A673 (cell line): ENCODE measurements at places on chromosomes 4 and X.

DNA sequence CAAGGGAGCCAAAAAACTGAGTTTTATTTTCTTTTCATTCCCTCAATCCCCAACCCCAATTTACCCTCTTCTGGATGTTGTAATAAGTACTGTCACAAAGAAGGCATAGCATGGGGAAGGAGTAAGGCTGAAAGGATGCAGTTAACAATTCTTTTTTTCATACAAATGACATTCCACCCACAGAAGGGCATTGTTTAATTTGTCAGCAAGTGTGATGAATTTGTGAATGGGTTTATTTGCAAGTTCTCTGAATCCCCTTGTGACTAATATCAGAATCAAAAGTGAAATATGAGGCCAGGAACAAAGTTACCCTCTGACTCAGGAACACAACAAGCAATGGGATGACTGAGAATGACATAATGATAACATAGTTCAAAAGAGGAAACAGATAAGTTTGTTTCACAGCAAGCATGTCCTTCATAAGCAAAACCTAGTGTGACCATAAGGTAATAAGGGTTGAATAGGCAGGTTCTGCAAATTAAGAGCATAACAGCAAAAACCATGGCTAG lies 2.1 kb downstream of the GEMIN8 start:
- peaks cover 9% of the 10 kb centered on the region for H3K4me1 ChIP-seq
- DNase-seq: peak; percentile 29

DNA sequence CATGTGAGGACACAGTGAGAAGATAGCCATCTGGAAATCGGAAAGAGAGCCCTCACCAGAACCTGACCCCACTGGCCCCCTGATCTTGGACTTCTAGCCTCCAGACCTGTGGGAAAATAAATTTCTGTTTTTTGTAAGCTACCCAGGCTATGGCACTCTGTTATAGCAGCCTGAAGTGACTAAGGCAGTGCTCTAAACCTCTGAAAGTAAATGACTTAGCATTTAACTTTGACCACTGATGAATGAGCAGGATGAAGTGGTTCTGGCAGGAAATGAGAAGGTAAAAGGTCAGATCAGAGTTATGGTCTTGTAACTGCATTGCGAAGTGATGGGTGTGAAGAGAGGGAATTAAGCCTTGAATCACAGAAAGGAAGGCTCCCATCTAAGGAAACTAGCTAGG lies 17.0 kb downstream of the GPAT3 start:
- H3K27ac ChIP-seq: no peak overlapping the region
- peaks cover 6% of the 10 kb centered on the region for H3K4me1 ChIP-seq
- H3K36me3 ChIP-seq: no peaks in the 10 kb centered on the region
- no peak overlapping the region for H3K4me3 ChIP-seq
- DNase-seq: no peak

DNA sequence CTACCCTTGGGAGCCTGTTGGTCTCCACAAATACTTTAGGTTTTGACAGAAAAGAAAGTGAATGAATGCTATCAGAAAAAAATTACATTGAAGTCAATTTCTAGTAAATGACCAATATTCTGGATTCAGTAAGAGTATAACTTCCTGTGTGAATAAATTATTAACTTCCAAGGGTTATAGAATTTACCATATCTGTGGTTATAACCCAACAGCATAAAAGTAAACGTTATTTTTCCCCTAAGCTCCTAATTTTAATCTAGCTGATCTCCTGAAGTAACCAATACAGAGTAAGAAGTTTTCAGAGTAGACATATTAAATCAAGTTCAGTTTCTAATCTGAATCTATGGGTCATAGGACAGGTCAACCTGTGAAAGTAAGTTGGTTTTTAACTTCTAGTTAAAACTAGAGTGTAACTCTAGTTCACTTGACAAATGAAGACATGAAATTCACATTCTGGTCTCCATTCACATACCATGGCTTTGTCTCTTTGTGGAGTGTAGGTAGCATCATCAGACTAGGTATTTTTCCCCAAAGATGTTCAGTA lies 22.8 kb downstream of the DTHD1 start:
- no peak overlapping the region for H3K4me3 ChIP-seq
- no peaks in the 10 kb centered on the region for H3K4me1 ChIP-seq
- no peaks in the 10 kb centered on the region for H3K36me3 ChIP-seq
- no peaks in the 10 kb centered on the region for H3K27me3 ChIP-seq
- DNase-seq: no peak

- H3K36me3 ChIP-seq: no peaks in the 10 kb centered on the region
- no peak for DNase-seq
- no peaks in the 10 kb centered on the region for H3K27me3 ChIP-seq
- no peak overlapping the region for H3K4me3 ChIP-seq
These were observed 11.0 kb downstream of the LNX1 start for GRCh38 chr4:53580274-53580673.

DNA sequence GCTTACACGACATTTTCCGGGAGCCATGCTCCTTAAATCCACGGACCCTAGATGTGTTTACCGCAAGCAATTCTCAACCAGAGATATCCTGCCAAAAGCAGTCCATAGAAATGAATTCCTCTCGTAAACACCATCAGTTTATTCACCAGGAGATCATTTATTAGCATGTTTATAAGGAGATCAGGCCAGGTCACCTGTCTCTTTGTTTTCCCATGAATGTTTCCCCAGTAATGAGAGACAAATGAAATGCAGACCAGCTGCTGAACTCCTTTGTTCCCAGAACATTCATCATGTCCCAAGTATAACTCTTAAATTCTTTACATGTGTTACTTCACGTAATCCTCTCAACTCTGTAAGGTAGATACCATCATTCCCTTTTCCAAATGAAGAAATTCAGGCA lies 137.1 kb downstream of the DDX53 start:
- no peaks in the 10 kb centered on the region for H3K4me1 ChIP-seq
- no peaks in the 10 kb centered on the region for H3K36me3 ChIP-seq
- no peak overlapping the region for H3K27ac ChIP-seq

DNA sequence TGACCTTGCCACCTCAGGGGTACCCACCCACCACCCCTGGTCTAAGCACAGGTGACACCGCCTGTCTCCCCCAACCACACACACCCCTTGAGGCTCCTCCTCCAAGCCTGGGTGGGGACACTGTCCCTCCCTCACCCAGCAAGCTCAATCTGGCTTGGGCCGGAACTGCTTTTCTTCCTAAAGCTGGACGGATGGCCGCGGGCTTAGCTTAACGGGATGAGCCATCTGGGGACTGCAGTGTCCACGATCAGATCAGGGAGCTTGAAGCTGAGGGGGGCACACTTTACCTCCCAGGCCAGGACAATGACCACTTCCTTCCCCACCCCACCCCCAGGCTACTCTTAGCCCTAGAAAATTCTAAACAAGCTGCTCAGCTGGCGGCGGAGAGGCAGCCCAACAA lies 1.0 kb upstream of the SLC6A8 start:
- H3K27me3 ChIP-seq: no peaks in the 10 kb centered on the region
- H3K36me3 ChIP-seq: no peaks in the 10 kb centered on the region
- H3K4me1 ChIP-seq: peaks cover 5% of the 10 kb centered on the region
- no peak overlapping the region for H3K4me3 ChIP-seq

DNA sequence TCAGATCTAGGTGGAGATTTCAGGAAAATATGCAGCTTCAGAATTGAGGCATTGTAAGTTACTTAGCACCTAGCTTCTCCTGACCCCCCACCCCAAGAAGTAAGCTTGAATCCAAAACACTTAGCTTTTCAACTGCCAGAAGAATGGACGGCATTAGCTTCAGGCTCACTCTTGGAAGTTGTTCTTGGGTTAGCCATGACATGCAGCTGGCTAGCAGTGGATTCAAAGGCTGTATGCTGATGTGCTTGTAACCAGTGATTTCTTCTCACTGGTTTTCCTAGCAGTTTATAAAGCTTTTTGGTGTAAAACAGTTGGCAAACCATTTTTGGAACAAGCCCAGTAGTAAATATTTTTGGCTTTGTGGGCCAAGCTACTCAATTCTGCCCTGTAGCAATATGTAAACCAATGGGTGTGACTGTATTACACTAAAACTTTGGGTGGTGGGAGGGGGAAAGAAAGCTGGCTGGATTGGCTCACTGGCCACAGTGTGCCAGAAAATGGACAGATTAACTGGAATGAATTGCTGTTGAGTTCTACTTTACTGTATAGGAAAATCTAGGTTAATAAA lies 85.6 kb downstream of the SHROOM2 start:
- H3K36me3 ChIP-seq: no peaks in the 10 kb centered on the region
- no peaks in the 10 kb centered on the region for H3K27me3 ChIP-seq
- no peak overlapping the region for H3K27ac ChIP-seq
- no peak overlapping the region for H3K4me3 ChIP-seq
- H3K4me1 ChIP-seq: no peaks in the 10 kb centered on the region
- DNase-seq: no peak

GRCh38 chr4:72449705-72450104 lies 119.3 kb downstream of the ADAMTS3 start:
- no peaks in the 10 kb centered on the region for H3K36me3 ChIP-seq
- H3K27ac ChIP-seq: no peak overlapping the region
- no peak for DNase-seq
- no peaks in the 10 kb centered on the region for H3K27me3 ChIP-seq
- no peak overlapping the region for H3K4me3 ChIP-seq

GRCh38 chrX:30141966-30142365 lies 73.4 kb upstream of the MAGEB2 start:
- no peak overlapping the region for H3K4me3 ChIP-seq
- no peaks in the 10 kb centered on the region for H3K36me3 ChIP-seq
- H3K27ac ChIP-seq: no peak overlapping the region
- no peaks in the 10 kb centered on the region for H3K4me1 ChIP-seq
- peak; percentile 82 for DNase-seq

DNA sequence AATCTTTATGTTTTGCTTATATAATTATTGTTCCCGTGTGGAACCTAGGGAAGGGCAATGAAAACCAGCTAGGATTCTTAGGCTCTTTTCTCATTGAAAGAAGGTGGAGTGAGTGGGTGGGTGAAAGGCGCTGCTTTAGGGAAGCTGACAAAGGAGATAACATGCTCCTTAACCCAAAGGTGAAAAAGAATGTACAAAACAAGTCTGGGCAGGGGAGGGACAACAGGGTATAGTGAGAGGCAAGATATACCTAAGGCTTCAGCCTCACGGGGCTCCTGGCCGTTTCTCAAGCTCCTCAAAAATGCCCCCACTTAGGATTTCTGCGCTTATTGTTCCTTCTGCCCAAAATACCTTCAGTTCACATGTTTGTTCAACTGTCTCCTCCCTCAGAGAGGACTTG lies 1.8 kb downstream of the SH2D1A start:
- no peaks in the 10 kb centered on the region for H3K36me3 ChIP-seq
- no peak for DNase-seq
- no peaks in the 10 kb centered on the region for H3K4me1 ChIP-seq
- no peak overlapping the region for H3K27ac ChIP-seq

DNA sequence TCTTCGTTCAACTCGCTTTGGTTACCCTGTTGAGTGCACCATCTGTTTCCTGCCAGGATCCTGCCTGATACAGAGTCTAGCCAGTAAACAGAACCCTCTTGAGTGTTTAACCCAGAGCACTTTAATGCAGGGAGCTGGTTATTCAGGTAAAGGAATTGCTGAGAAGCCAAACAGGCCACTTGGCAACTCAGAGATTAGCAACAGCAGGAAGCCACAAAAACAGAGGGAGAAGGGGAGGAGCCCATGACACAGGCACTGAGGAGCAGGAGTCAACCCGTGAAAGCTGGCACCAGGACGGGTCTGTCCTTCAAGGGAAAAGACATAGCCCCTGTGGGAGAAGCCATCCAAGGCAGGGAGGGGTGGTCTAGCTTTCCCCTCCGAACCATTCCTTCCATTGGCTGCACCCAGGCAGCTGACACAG lies 641.4 kb downstream of the ZNF674 start:
- H3K36me3 ChIP-seq: no peaks in the 10 kb centered on the region
- no peak overlapping the region for H3K4me3 ChIP-seq
- no peak overlapping the region for H3K27ac ChIP-seq
- no peak for DNase-seq
- H3K27me3 ChIP-seq: no peaks in the 10 kb centered on the region
- H3K4me1 ChIP-seq: peaks cover 17% of the 10 kb centered on the region

- no peak overlapping the region for H3K4me3 ChIP-seq
- DNase-seq: no peak
These were observed 34.3 kb upstream of the TACR3 start for GRCh38 chr4:103753868-103754653.

GRCh38 chr4:183321079-183321478 lies 1.0 kb upstream of the CLDN22 start:
- no peaks in the 10 kb centered on the region for H3K4me1 ChIP-seq
- peaks cover 9% of the 10 kb centered on the region for H3K36me3 ChIP-seq
- no peak overlapping the region for H3K4me3 ChIP-seq
- no peak overlapping the region for H3K27ac ChIP-seq

- no peaks in the 10 kb centered on the region for H3K36me3 ChIP-seq
- no peak overlapping the region for H3K27ac ChIP-seq
- H3K4me3 ChIP-seq: no peak overlapping the region
- H3K4me1 ChIP-seq: peaks cover 19% of the 10 kb centered on the region
- H3K27me3 ChIP-seq: no peaks in the 10 kb centered on the region
- no peak for DNase-seq
These were observed 99.9 kb upstream of the MAOA start for GRCh38 chrX:43556207-43556606.

DNA sequence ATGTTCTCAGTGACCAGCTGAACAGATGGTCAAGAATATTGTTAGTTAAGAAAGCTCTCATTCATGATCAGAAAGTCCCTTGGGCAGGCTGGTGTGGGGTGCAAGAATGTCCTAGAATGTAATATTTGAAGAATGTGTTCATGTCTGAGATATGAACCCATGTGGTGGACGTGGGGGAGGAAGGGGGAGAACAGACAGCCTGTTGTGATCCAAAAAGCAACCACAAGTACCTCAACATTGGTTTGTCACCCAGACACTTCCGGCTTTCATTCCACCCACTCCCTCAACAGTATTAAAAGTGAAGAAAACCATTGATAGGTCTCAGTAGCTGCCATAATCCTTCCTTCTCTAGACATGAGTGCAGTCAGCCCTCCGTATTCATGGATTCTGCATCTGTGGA lies 82.2 kb downstream of the MAML3 start:
- DNase-seq: no peak
- no peak overlapping the region for H3K4me3 ChIP-seq
- H3K27ac ChIP-seq: no peak overlapping the region
- H3K36me3 ChIP-seq: no peaks in the 10 kb centered on the region
- no peaks in the 10 kb centered on the region for H3K4me1 ChIP-seq

GRCh38 chr4:64799751-64800150 lies 390.5 kb upstream of the TECRL start:
- H3K4me1 ChIP-seq: no peaks in the 10 kb centered on the region
- H3K36me3 ChIP-seq: no peaks in the 10 kb centered on the region
- no peak for DNase-seq
- no peaks in the 10 kb centered on the region for H3K27me3 ChIP-seq

DNA sequence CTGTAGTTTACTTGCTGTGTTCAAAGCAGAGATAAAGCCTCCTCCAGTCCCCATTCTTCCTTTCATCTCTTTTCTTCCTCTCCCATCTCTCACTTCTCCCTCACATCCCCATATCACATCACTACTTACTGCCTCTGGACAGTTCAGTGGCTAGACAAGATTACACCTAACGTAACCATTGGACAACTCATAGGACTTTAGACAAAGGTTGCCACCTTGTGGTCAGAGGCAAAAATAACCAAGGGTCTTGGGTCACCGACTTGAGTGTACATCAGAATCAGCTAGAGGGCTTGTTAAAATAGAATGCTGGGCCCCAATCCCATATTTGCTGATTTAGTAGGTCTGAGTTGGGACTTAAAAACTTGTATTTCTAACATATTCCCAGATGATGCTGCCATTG lies 109.3 kb upstream of the DGKK start:
- no peaks in the 10 kb centered on the region for H3K27me3 ChIP-seq
- no peaks in the 10 kb centered on the region for H3K4me1 ChIP-seq
- no peaks in the 10 kb centered on the region for H3K36me3 ChIP-seq
